ENCODE measurements at places on chromosomes 7 and 10. TPM values are rescaled to one million over a fixed set of nuclear protein-coding genes. Genes with fewer than 3 reads are reported as not detected.

DNA sequence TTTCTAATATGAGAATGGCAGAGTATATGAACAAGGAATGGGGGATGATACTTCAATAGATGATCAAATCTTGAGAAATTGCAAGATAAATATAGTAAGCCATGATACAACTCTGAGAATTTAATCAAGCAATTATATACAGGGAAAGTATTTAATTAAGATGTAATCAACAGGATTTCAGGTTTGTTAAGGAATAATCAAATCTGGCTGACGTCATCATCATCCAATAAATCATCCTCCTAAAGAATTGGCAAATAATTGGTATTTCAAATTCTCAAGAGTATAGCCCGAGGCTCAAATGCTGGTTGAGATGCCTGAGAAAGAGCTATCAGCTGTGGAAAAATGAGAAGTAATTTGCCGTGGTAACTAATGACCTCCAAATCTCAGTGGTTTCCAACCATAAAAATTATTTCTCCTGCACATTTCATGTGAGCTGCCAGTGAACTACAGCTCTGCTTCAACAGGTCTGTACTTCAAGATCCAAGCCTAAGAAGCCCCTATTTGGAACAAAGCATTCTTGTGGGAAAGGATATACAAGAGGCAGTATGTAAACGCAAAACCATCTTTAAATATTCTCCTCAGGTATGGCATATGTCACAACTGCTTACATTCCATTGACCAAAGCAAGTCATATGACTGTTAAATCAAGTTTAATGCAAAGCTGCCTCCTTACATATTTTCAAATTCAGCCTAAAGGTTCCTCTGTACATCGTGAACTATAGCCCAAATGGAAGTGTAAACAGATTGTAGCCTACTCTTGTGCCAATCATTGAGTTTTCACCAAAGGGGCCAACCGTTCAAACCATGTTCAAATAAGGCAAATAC lies 503.0 kb downstream of the KIF20B start:
- no peak for DNase-seq

- peak; percentile 18 for DNase-seq
Measured at GRCh38 chr7:44547536-44548231, 6.6 kb upstream of the NPC1L1 start.

- peak; percentile 78 for DNase-seq
Measured at GRCh38 chr7:41448104-41448503, 254.8 kb downstream of the INHBA start.

DNA sequence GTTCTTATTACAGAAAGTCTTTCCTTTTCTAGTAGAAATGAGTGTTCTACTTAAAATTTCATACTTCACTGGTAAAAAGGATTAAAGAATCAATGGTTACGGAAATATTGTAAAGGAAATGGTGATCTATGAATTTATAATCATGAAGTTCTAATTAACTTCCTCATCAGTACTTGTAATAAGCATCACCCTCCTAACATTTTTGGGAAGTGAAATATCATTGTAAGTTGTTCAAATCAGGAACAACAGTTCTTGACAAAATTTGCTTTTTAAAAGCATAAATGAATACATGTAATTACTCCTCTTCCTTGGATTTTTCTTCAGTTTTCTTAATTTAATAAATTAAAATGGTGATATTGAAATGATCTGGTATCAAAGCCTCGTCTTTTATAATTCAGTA lies 5.6 kb upstream of the PCGF5 start:
- no peak for DNase-seq

GRCh38 chr10:118843647-118844265 lies 89.0 kb upstream of the CACUL1 start:
- DNase-seq: no peak

DNA sequence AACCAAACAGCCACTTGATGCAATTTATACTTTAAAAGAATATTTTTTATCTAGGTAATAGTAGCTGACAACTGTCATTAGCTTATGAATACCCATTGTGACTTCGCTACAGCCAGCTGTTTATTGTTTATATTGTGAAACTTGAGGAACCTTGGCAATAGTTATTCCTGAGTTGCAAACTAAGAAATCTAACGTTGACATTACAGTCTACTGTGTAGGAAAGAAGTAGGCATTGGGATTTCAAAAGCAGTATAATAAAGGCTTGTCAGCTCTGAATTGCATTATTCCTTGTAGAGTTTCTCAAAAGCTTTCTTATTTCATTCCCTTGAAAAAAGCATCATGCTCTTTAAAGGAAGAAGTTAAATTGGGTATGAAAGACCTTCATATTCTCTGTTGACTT lies 42.7 kb upstream of the OIT3 start:
- no peak for DNase-seq

- no peak for DNase-seq
Measured at GRCh38 chr10:12482587-12482986, 133.2 kb downstream of the CAMK1D start.

- no peak for DNase-seq
Measured at GRCh38 chr10:98536551-98536950, 89.8 kb upstream of the HPS1 start.

DNA sequence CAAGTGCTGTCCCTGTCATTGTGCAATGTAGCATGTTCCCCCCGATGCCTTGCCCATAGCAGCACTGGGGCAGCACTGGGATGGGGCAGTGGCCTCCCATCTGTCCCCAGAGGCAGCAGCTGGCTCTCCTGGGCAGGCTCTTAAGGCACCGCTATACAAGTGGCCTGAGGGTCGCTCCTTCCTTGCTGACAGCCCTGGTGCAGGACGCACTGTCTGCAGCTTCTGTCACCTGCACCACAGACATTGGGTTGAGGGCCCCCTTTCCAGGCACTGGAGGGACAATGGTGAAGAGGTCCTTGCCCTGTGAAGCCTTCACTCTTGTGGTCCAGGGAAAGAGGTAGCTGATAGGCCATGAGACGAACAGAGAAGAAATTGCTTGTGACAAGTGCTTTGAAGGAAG lies 10.6 kb downstream of the CPSF4 start:
- DNase-seq: no peak

GRCh38 chr7:2313450-2314208 lies 612 bp downstream of the SNX8 start:
- peak; percentile 19 for DNase-seq

Gene SPDYE2
- total RNA-seq: not detected

- peak; percentile 68 for DNase-seq
Measured at GRCh38 chr10:13971601-13972475, 358.9 kb downstream of the FRMD4A start.

Gene NPC1L1
- not detected for total RNA-seq

Gene AP1S1
- total RNA-seq: 129 TPM

DNA sequence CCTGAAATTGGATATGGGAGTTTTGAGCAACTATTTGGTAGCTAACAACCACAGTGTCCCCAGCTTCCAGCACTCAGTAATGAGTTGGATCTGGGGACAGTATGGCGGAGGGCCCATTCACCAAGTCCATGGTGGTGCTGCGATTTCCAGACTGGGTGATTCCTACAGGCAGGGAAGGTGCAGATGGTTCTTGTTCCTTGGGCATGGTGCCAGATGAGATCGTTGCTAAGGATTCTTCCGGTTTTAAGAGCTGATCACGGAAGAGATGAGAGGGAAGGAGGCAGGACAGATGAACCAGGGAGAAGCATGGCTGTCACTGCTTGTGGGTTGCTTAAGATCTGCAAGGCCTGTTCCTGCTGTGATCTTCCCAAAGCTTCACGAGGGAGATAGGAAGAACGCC lies 380.3 kb downstream of the TCERG1L start:
- no peak for DNase-seq

Gene TAS2R5
- total RNA-seq: 0.86 TPM

DNA sequence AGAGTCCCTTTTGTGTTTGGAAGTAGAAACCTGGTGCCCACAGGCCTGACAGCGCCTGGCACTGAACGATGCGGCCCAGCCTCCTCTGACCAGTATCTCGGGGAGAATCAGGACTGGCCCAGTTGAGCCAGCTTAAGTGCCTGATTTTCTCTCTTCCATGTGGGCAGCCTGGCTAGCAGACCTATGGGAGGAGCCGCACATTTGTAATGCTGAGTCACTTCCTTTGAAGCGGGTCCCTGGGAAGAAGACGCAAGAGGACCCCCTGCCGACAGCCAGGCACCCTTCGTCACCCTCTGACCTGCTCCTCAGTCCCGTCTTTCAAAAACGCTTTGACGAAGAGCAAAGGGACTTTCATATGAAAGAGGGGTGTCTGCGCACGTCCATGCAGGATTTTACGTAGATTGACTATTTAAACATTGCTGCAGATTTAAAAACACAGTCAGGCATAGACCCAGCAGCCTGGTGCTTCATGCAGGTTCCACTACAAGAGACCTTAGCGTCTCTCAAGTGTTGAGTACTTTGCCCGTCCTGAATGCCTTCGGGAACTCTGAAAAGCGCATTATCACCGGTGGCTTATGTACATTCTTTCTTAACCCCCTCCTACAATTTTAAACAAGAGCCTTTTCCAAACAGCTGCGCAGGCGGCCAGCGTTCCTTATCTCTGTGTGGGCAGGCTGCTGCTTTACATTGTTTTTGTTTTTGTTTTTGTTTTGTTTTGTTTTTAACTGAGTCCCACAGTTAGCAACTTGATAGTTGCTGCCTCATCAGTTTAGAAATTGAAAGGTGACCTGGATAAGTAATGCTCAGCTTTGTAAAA lies 36.5 kb upstream of the AP5Z1 start:
- DNase-seq: peak; percentile 95

Gene ZNF467
- 1.3 TPM for total RNA-seq

Gene NAT16
- not detected for total RNA-seq

- DNase-seq: no peak
Measured at GRCh38 chr7:144001543-144001942, 1.4 kb downstream of the OR6B1 start.

- DNase-seq: peak; percentile 25
Measured at GRCh38 chr7:143351060-143351459, 11.5 kb downstream of the FAM131B start.

DNA sequence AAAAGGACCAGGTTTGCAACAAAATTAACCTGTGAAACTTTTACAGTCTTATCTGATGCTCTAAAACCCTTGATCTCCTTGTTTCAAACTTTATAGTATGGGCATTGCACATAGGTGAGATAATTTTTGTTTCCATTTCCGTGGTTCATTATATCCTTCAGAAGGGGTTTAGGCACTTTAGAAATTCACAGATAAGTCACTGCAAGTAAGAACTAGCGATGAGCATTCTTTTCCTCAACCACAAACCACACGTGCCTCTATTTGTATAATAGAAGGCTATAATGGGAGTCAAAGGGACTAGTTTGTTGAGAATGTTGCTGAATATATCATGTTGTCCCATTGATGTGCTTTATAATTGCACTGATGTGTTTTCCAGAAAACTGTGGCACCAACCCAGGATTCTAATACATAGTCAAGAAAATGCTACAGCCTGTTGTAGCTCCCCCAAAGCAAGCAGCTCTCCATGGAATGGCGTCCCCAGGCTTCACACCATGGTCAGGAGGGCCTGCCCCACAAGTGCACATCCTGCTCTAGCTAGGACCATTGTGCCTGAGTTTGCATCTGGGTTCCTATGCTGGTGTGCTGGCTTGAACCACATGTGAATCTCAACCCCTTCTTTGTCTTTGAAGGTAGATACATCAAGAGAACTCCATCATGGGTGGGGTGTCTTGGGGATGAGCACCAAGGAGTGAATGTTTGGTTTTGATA lies 14.0 kb upstream of the ATXN7L1 start:
- peak; percentile 53 for DNase-seq

Gene NPSR1
- total RNA-seq: not detected

- no peak for DNase-seq
Measured at GRCh38 chr10:104387130-104387888, 33.7 kb downstream of the CFAP58 start.

Gene EPO
- total RNA-seq: not detected

DNA sequence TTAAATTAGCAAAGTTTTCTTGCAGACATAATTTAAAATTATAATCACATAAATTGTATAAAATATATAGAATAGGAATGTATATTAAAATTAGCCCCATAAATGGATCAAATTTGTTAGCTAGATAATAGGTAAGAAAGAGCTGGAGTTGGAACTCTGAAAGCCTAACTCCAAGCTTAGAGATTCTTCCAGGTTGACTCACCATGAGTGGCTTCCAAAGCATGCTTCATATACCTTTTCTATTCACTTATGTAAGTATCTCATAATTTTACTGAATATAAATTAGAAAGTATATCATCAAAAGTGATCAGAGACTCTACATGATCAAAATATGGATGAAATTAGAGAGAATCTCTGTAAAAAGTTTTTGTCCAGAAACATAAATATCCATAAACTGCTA lies 320.7 kb upstream of the MAGI2 start:
- DNase-seq: no peak

GRCh38 chr10:31929261-31930022 lies 811 bp upstream of the ARHGAP12 start:
- DNase-seq: peak; percentile 41

GRCh38 chr10:131776496-131776895 lies 124.3 kb upstream of the PPP2R2D start:
- DNase-seq: no peak

Gene NRP1
- total RNA-seq: 222 TPM

DNA sequence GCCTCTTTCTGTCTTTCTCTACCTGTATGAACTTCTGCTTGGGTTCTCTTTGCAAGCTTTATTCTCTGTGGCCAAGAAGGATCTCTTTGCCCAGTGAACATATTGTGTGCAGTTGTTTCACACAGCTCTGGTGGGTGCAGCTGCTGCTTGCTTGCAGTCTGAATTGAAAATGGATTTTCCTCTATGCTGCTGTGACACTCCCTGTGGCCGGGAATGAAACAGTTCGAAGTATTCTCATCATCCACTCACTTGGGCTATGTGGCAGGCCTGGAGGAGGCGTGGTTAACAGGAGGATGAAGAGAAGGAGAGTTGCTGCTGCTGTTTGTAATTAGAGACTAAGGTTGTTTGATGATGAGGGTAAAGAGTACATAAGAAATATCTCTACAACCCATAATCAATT lies 28.4 kb upstream of the ITGA8 start:
- no peak for DNase-seq

DNA sequence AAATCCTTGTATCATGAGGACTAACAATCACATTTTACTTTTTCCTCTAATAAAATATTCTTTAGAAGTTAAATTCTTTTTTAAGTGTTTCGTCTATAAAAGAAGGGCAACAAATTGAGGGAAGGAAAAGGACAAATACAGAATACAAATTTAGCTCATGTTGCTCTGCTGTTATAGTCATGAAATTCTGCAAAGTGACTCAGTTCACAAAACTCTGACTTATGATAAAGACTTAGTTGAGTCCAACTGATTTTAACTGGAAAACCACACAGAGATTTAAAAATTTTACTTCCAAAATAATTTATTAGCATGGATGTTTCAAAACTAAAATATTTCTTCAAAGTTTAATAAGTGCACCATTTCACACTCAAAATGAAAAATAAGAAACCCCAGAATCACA lies 75.0 kb upstream of the GPR22 start:
- peak; percentile 36 for DNase-seq

DNA sequence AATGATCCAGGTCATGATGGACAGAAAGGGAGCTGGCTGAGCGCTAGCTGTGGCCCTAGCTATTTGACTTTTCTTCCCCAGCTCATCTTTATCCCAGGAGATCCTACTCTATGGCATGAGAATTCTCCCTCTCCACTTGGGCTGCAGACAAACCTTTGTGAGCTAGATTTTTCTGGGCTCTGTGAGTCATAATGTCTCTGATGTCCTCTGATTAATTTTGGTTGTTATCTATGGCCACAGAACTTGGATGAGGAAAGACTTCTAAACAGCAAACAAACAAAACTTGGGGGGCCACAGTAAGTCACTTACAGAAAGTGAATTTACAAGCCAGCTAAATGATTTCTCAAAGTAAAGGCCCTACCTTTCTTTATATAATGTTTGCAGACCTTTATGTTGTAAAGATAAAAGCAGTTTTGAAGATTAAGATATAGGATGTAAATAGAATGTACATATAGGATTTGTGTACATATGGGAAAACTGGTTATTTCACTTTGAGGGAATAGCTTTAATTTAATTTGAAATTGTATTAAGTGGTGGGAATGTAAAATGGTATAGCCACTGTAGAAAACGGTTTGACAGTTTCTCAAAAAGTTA lies 10.4 kb downstream of the ABLIM1 start:
- DNase-seq: peak; percentile 50

Data from fibroblast of villous mesenchyme (primary cell).